ENCODE measurements at places on chromosomes 5 and 9.

- no peak for DNase-seq
Observed at GRCh38 chr5:172579403-172579990, 61.6 kb upstream of the NEURL1B start.

DNA sequence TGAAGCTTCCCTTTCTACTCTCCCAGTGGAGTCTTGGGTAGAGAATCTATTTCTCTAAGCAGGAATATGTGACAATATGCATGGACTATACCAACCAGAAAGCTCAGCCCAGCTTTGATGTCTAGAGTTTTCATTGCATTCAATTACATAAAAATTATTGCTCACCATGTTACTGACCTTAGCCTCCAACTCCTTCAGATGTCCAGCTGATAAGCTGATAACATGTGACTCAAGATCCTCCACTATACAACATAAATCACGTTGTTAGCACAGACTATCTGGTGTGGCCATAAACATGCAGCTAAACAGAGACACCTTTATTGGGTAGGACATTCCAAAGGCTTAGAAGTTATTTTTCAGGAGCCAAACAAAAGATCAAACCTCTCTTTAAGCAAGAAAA lies 1168.2 kb downstream of the CDH12 start:
- DNase-seq = no peak

- no peak for DNase-seq
Observed at GRCh38 chr5:35659556-35659955, 41.9 kb downstream of the SPEF2 start.

- no peak for DNase-seq
Observed at GRCh38 chr5:36724467-36725332, 118.3 kb downstream of the SLC1A3 start.

DNA sequence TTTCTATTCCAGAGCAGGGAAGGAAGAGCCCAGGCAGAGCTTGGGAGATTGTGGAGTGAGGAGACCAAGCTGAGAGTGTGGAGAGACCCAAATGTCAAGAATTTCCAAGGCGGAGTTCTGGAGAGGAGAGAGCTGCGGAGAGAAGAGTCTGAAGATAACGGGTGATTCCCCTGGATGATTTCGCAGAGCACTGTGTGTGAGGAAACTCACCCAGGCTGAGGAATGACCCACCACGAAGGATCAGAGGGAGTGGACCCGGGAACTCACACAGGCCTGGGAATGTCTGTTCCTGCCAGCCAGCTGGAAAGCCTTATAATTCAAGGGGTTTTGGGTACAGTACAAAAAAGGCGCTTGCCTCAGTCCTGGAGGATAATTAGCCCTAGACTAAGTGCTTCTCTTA lies 94.2 kb downstream of the WNK2 start:
- DNase-seq = no peak

DNA sequence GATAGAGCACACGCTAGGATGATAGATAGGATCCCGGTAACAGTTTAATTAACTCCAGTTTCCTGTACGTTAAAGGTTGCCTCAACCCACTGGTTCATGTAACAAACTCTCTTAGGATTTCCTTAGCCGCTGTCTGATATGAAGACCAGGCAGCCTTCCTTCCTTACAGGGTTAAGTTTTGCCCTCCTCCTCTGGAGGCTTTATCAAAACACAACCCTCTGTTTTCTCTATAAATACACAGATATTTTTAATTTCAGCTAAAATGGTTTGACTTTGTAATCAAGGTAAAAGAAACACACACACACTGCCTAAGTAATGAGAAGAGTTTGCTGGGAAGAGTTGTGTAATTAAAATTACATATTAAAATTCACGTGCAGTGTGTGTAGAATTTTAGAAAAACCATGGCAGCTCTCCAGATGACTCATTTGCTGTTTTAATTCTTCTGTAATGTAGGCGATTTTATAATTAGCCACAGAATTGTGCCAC lies 369.8 kb downstream of the CSNK1G3 start:
- no peak for DNase-seq

GRCh38 chr9:74644023-74644422 lies 146.9 kb downstream of the RORB start:
- DNase-seq = no peak

- DNase-seq = no peak
Observed at GRCh38 chr9:96453625-96454024, 3.7 kb downstream of the HABP4 start.

DNA sequence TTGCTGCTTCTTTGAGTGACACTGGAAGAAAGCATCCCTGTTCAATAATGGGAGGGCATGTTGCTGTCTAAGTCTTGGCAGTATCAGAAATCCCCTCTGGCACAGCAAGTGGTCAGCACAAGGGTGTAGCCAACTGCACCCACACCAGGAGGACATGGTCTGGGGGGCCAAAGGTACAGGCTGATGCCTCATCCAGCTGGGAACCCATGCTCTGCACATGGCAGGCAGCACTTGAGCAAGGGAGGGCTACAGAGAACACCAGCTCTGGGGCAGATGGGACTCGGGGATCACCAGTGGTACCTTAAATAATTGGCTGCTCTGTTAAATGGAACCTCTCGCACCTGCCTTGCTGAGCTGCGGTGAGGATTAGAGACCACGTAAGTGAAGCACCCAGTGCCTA lies 265.2 kb downstream of the SYK start:
- no peak for DNase-seq

GRCh38 chr9:121895818-121896544 lies 197.1 kb downstream of the TTLL11 start:
- no peak for DNase-seq

GRCh38 chr5:138975098-138975847 lies 100.1 kb upstream of the LRRTM2 start:
- no peak for DNase-seq

GRCh38 chr5:7671381-7671993 lies 179.4 kb downstream of the CFAP90 start:
- no peak for DNase-seq

- DNase-seq = no peak
Observed at GRCh38 chr9:133991964-133992779, at the start of gene VAV2. Gene VAV2, minus strand, starts transcription at chr9:133992324. Its CDS starts 46 bp downstream, at chr9:133992278.

- DNase-seq = no peak
Observed at GRCh38 chr9:79655551-79655950, 83.8 kb downstream of the TLE4 start.

DNA sequence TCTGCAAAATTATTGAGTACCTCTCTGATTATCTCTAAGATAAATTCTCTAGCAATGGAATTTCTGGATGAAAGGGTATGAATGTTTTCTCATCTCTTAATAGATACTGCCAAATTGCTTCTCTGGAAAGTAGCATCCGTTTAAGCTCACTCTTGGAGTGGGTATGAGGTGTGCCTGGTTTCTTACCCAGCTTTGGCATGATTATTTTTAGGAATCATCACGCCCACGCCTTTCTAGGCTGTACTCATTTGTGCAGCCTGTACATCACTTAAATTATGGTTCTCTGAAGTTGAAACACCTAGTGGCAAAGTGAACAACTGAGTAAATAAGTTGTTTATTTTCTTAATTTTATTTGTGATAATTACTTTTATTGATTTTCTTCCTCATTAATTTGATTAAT lies 156.5 kb upstream of the IL12B start:
- DNase-seq = no peak

- DNase-seq = peak; percentile 46
Observed at GRCh38 chr5:126422994-126423788, at the start of gene GRAMD2B. Gene GRAMD2B, plus strand, starts transcription at chr5:126423409. Its CDS starts 198 bp downstream, at chr5:126423607.

DNA sequence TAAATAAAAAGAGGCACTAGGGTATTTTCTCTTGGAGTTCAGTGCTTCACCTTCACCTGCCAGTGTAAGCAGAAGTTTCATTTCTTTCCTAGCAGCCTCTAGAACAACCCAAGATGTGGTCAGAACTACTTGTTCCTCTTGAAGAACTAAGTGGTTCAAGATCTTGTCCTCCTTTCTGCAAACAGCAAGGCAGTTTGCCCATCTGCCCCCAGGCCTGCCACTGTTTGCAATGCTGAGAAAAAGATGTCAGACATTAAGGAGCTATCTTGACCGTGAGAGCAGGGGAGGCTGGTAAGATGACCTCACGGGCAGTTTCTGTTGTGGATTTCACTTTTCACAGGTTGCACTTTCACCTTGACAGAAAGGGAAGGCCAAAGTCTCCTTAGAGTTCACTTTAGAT lies 52.0 kb upstream of the KLF4 start:
- DNase-seq = no peak

- DNase-seq = no peak
Observed at GRCh38 chr9:15570769-15571168, 17.9 kb downstream of the CCDC171 start.

GRCh38 chr9:131282688-131283422 lies 6.5 kb upstream of the FAM78A start:
- DNase-seq = no peak

DNA sequence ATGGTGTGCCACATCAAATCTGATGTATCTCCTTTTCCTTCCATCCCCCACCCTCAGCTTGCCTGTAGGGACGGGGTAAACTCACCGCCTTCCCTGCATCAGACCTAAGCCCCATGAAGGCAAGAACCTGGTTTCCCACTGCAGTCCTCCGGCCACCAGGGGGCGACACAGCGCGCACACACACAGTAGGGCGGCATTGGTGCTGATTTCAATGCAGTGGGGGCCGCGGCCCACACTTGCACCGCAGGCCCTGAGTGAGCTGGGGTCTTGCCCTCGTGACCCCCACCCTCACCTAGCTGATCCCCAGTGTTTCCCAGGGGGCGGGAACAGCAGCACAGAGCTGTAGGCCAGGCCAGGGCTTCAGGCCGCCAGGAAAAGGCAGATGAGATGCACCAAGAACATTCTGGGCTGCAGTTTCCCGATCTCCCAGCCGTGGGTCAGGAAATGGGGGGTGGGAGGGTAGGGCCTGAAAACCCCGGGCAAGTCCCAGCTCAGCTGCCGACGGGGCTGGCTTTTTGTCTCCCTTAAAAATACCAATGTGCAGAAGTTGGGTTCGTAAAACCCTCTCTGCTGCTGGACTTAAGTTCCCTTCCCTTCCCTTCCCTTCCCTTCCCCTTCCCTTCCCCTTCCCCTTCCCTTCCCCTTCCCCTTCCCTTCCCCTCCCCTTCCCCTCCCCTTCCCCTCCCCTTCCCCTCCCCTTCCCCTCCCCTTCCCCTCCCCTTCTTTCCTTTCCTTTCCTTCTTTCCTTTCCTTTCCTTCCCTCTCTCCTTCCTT lies 19.5 kb downstream of the FAM163B start:
- no peak for DNase-seq

DNA sequence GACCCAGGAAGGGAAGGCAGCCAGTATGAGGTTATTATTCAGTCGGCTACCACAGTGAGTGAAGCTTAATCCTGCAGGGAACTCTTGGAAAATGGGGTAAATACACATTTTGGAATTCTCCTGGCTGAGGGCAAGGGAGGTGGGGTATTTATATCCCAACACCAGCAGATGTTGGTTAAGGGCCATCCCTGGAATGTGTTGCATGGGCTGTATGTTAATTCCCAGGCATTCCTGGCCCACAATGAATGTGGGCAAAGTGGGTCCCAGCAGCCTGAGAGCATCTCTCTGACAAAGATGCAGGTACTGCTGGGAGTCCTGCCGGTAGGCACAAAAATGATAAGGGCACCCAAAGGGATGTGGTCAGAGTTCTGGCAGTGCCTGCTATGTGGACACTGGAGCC lies 2.9 kb upstream of the GPRIN1 start:
- no peak for DNase-seq

- DNase-seq = no peak
Observed at GRCh38 chr5:145826895-145827674, 8.1 kb downstream of the PRELID2 start.

DNA sequence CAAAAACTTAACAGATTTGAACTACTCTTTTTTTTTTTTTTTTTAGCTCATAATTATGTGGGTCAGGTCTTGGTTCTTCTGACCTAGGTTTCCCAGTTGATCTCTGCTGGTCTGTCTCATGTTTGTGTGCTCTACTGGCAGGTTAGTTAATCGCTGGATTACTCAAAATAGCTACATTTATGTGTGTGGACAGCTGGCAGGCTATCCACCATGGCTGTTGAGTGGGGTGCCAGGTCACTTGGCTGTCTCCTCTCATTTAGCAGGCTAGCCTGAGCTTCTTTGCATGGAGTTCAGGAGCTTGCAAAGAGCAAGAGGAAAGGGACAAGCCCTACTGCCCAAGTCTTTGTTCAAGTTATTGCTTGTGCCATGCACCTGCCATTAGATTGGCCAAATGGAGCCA lies 9.3 kb downstream of the ADCY2 start:
- no peak for DNase-seq

- no peak for DNase-seq
Observed at GRCh38 chr5:115433918-115434317, 110.7 kb downstream of the FEM1C start.

DNA sequence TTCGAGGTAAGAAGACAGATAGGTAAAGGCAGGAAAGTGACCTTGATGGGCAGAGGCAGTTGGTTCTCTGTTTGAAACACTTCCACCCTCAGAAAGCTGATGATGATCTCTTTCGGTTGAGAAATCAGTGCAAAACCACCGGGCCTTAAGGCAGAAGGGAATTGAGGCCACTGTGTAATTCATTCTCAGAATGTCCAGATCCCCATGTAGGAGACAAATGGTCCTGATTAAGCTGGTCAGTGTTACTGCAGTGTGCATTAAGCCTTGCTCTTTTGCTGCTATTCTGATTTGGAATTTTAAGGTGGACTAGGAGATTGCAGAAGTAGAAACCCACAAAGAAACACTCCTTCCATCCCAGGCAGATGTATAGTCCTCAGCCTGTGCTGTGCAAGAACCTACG lies 255.2 kb downstream of the ARHGAP26 start:
- DNase-seq = no peak

DNA sequence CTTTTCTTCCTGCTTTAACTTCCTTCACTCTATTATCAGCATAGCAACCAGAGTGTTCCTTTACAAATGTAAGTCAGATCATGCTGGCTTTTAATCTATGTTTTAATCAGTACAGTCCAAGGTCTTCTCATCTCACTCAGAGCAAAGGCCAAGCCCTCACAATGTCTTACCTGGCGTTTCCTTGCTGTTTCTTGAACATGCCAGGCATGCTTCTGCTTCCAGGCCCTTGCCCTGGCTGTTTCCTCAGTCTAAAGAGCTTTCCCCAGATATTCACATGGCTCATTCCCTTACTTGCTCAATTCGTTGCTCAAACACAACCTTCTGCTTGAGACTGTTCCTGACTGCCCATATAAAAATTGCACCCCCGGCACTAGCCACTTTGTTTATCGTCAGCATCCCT lies 121.7 kb upstream of the GLRA1 start:
- no peak for DNase-seq

- DNase-seq = no peak
Observed at GRCh38 chr5:78328585-78329173, 31.7 kb upstream of the SCAMP1 start.

DNA sequence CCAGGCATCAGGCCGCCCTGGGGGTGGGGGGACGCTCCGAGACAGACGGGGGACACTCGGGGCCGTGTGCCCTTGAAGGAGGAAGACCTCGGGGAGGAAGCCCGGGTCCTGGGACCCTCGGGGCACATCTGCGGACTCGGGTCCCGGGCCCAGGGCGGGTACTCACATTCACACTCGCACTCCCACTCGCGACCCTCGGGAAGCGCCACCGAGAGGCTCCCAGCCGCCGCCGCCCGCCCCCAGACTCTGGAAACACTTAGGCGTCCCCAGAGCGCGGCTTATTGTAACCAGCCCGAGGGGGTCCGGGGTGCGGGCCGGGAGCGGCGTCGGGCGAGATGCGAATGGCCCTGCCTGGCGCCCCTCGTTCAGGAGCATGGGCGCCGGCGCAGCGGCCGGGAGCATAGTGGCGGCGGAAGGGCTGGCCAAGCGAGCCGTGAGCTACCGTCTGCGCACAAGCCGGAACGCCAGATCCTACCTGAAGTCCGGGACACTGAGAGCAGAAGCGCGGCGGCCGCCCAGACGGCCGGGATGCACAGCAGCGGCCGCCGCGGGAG lies 559 bp downstream of the ROR2 start:
- no peak for DNase-seq

GRCh38 chr9:86336058-86336457 lies 18.2 kb downstream of the TUT7 start:
- no peak for DNase-seq
